ENCODE measurements at places on chromosomes 13 and 19.
A peak's percentile ranks its signal among the peaks of the same experiment; 100 is the strongest.

GRCh38 chr13:40458720-40458990 is 207.8 kb downstream of the FOXO1 start:
- DNase-seq, result no peak

- no peak for DNase-seq
Observed at GRCh38 chr19:29609636-29610035, 3.6 kb downstream of the POP4 start.

DNA sequence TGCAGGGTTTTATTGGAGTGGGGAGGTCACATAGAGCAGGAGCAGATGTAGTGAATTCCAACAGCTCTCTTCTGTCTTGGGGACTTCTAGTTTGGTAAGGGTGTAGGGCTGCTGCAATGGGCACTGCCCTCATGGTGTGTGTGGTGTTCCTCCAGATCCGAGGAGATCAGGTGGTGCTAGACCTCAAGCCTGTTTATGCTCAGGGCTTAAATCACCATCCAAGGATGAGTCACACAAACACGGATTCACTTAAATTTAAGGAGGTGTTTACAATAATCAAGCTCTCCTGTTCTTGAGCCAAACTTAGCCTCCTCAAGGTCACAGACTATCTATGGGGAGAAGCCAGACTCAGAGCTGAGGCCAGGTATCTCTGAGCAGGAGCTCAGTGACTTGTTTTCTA is 23.0 kb downstream of the HS6ST3 start:
- DNase-seq, result no peak

- no peak for DNase-seq
Observed at GRCh38 chr13:75400775-75401174, 81.2 kb downstream of the TBC1D4 start.

- no peak for DNase-seq
Observed at GRCh38 chr13:27076421-27076820, 95.2 kb downstream of the USP12 start.

GRCh38 chr13:53189162-53189561 is 160.5 kb downstream of the OLFM4 start:
- DNase-seq, result no peak

DNA sequence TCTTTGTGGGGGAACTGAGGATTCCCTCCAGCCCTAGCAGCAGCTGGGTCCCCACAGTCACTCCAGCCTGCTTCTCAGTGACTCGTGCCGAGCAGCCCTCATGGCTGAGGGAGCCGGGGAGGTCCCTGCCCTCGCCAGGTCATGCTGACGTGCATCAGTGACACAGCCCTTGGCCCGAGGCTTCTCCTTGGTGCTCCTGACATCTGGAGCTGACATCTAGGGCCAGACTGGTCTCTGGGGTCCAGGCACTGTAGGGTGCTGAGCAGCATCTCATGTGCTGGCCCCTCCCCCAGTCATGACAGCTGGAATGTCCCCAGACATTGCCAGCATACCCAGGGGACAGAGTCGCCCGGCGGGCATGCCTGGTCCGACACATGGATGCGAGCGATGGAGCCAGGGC is 14.4 kb downstream of the COMP start:
- no peak for DNase-seq

DNA sequence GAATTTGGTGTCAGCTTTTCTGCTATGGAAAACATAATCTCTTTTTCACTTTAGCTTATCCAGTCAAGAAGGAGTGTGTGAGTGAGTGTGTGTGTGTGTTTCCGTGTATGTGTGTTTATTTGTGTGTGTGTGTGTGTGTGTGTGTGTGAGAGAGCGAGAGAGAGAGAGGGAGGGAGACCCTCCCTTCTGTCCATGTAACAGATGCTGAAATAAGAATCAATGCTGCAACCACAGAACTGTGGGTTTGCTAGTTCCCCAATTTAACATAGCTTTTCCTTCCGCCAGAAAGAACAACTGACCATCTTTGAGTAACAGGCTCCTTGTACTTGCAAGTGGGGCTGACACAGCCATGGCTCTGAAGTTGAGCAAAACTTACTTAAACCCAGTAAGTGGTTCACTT is 5.2 kb downstream of the LCP1 start:
- DNase-seq, result no peak

GRCh38 chr13:72889495-72889894 is 107.6 kb downstream of the PIBF1 start:
- DNase-seq, result no peak

- no peak for DNase-seq
Observed at GRCh38 chr19:2478278-2478755, 2.4 kb downstream of the GADD45B start.

GRCh38 chr13:19759669-19760068 is 23.1 kb downstream of the PSPC1 start:
- no peak for DNase-seq

- no peak for DNase-seq
Observed at GRCh38 chr19:5129691-5130090, 160.8 kb downstream of the KDM4B start.

DNA sequence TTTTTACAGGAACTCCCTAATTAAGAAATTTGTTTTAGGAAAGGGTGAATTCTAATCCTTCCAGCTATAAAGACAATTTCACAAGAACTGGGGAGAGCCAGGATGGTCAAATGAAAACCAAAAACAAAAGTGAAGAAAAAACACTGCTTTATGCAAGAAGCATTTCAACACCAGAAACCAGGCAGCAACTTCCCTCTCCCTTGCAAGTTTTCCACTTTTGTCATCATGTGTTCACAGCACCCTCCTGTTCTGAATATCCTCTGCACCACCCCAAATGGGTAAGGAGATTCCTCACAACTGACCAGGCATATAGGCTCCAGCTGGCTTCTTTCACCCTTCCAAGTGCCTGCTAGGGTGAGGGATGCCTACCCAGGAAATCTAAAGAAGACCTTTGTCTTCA is 328.1 kb downstream of the TBC1D4 start:
- no peak for DNase-seq

DNA sequence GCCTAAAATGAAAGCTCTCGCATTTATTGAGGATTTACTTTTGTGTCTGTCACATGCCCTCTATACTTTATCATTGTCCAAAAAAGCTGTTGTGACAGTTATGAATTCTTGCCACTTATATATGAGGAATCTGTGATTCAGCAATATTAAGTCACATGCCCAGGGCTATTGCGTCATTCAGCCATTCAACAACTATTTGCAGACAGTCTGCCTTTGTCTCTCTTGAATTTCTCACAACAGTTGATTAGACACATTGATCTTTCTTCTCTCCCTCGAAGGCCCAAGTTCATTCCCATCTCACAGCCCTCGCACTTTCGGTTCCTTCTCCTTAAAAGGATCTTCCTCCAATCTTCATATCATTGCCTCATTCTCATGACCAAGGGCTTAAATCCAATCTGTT is 342.6 kb downstream of the MZT1 start:
- DNase-seq, result no peak

- DNase-seq, result peak; percentile 8
Observed at GRCh38 chr19:42023121-42023942, 29.3 kb upstream of the ATP1A3 start.

GRCh38 chr13:90675129-90675528 is 672.4 kb upstream of the MIR17HG start:
- no peak for DNase-seq

DNA sequence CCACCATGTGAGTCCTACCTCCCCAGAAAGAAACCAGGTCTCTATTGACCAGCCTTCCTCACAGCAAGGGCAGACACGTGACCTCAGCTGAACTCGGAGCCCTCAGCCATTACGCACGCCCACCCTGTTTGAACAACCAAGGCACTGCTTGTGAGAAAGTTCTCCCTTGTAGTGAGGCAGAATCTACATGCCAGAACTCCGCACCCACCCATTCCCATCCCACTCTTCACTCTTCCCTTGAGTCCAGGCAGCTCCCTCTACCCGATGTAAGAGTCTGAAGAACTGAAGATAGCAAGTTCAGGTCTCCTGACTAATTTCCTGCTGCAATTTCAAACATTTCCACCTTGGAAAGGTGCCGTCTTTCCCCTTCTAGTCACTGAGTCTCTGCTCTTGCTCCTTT is 6.4 kb downstream of the NOVA2 start:
- DNase-seq, result no peak

- no peak for DNase-seq
Observed at GRCh38 chr13:24875566-24875965, 111.6 kb downstream of the RNF17 start.

GRCh38 chr13:36717966-36718545 is 44.2 kb downstream of the SERTM1 start:
- no peak for DNase-seq

DNA sequence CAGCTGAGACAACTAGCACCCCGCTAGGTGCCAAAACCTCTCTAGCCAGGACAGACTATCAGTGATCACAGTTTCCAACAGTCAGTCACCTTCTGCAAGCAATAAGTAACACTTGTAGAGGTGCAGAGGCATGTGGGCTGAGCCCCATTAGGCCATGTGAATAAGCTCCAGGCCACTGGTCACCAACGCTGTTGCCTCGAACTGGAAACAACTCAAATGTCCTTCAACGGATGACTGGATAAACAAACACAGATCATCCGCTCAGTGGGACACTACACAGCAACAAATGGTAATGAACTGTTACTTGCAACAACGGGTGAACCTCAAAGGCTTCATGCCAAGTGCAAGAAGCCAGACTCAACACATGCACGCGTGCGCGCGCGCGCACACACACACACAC is 27.5 kb upstream of the TMEM160 start:
- DNase-seq, result no peak

DNA sequence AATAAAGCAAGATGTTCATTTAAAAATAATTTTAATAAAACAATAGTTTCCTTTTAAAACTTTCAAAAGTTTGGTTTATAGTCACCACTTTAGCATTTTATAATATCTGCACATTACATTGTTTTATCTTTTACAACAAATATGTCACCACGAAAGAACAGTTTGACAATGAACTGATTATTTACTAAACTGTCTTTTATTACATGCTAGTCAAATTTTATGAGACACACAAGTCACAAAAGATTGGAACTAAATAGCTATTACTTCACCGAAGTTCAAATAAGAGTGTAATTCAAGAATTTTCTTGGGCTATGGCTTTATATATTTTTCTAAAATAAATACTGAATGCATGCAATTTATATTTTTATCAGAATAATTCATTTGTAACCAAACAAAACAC is 57.5 kb upstream of the EEF1AKMT1 start:
- DNase-seq, result no peak

- DNase-seq, result no peak
Observed at GRCh38 chr19:19627621-19628500, at the start of gene LPAR2. Gene LPAR2 (minus strand): TSS chr19:19628220. CDS start chr19:19627275, 945 bp downstream.

DNA sequence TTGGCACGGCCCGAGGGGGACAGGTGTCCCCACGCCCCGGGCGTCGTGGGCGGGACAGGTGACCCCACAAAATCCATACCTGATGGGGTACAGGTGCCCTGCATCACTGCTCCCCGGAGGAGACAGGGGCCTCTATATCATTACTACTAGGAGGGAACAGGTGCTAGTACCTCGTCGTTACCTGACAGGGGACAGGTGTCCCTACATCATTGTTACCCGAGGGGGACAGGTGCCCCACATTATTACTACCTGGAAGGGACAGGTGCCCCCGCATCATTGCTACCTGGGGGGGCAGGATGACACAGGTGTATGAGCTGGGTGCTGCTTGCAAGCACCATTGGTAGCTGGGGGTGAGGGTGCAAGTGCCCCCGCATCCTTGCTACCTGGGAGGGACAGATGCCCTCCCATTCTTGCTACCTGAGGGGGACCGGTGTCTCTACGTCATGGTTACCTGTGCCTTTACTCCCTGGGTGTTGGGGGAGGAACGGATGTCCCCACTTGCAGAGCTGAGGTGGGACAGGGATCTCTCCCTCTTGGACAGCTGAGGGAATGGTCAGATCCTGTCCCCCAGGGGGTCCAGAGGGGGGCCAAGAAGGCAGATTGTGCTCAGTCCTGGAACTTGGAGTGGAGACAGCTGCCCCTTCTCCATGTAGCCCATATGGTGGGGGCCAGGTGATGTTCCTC is 620 bp downstream of the CRTC1 start:
- no peak for DNase-seq

GRCh38 chr13:30618930-30619279 is 1.2 kb downstream of the USPL1 start:
- DNase-seq, result no peak

- peak; percentile 88 for DNase-seq
Observed at GRCh38 chr13:33817901-33818706, at the start of gene RFC3. Gene RFC3 (plus strand): TSS chr13:33818149. CDS start chr13:33818179, 30 bp downstream.

- DNase-seq, result no peak
Observed at GRCh38 chr13:71610876-71611275, 256.1 kb downstream of the DACH1 start.

- DNase-seq, result no peak
Observed at GRCh38 chr19:28210886-28211285, 1002.1 kb downstream of the UQCRFS1 start.

- DNase-seq, result no peak
Observed at GRCh38 chr13:99892196-99892613, 79.4 kb downstream of the ZIC5 start.

GRCh38 chr13:73902296-73902695 is 231.9 kb downstream of the KLF12 start:
- no peak for DNase-seq

DNA sequence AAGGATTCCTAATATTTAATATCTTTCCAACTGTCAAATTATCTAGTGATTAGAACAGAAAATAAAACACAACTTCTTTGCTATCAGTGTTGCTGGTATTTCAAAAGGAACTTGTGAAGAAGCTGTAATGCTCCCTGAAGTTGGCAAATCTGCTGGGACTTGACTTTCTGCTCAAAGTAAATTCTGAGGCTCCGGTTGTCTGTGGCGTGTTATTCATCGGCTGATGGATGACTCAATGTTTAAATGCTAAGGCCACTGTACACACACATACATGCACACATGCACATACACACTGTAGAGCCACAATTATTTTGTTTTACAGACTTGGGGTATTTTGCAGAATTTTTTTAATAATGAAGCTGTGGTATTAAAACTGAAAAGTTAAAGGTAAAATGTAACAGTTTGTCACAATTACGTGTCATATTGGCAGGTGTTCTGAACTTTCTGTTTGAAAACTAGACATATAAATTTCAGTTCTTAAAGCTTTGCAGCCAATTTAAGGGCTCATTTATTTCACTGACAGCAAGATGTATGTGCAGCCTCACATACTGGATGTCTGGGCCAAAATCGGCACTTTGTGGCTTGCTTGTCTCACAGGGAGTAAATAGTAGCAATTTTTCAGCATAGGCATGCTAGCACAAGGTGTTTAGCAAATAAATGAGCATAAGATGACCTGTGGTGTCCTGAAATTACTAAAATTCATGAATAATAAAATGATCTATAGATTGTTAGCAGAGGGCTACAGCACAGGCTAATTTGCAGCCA is 1691.7 kb upstream of the PCDH20 start:
- no peak for DNase-seq

DNA sequence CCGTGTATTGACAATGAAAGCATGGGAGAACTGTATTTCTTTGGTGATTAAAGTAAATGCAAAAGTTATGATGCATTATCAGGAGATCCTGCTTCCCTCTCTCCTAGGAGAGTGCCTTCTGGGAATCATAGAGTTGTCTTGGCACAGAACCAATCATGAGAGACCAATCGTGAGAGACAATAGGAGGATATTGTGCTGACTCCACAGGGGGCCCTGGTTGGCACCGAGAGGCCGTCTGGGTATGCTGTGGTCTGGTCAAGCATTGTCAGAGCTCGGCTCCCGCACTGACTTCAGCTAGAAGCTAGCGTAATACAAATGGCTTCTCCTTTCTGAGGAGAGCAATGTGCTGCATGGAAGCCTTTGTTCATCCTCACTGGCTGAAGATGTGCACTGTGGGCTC is 131.5 kb upstream of the GJB6 start:
- DNase-seq, result no peak

GRCh38 chr13:34070006-34070405 is 252.1 kb downstream of the RFC3 start:
- no peak for DNase-seq
